ENCODE measurements at places on chromosomes 11 and 22. TPM values are rescaled to one million over a fixed set of nuclear protein-coding genes. Genes with fewer than 3 reads are reported as not detected.

GRCh38 chr11:107041088-107041444 is 22.8 kb upstream of the GUCY1A2 start:
- DNase-seq: no peak

DNA sequence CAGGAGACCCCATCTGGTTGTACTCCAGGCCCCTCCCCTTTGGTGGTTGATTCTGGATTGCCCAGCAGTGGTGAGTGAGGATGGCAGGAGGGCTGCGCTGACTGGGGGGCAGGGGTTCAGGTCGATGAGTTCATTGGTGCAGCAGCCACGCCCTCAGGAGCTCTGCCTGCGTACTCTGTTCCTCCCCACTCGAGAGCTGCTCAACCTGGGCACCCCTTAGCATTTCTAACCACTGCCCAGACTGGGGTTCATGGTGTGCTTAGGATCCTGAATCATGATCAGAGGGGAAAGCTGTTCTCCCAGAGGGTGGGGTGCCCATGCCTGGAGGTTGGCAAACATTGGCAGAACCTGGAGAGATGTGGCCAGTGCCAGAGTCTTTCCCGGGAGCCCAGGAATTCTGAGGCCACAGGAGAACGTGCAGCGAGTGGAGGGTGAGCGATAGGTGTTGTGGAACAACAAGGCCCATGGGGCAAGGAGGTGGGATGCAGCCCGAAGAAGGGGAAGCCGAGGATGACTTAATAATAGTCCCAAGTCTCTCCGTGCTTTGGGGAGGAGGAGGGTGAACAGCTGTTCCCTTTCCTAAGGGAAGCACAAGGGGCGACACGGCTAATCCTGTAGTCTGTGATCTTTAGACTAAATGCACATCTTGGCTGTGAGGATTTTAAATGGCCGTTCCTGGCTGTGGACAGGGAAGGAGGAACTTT is 75.5 kb downstream of the SCN3B start:
- no peak for DNase-seq

Gene OR5AN1
- not detected for total RNA-seq

- DNase-seq: no peak
Observed at GRCh38 chr11:71532036-71532610, 5.1 kb downstream of the KRTAP5-7 start.

Gene ELF5
- total RNA-seq: not detected

- peak; percentile 46 for DNase-seq
Observed at GRCh38 chr11:73493956-73494598, 103.8 kb downstream of the FAM168A start.

Gene MLC1
- total RNA-seq: not detected

- no peak for DNase-seq
Observed at GRCh38 chr11:128625326-128625725, 38.0 kb upstream of the ETS1 start.

Gene DDT
- 106 TPM for total RNA-seq

GRCh38 chr11:76523786-76524436 is 79.1 kb downstream of the EMSY start:
- no peak for DNase-seq

DNA sequence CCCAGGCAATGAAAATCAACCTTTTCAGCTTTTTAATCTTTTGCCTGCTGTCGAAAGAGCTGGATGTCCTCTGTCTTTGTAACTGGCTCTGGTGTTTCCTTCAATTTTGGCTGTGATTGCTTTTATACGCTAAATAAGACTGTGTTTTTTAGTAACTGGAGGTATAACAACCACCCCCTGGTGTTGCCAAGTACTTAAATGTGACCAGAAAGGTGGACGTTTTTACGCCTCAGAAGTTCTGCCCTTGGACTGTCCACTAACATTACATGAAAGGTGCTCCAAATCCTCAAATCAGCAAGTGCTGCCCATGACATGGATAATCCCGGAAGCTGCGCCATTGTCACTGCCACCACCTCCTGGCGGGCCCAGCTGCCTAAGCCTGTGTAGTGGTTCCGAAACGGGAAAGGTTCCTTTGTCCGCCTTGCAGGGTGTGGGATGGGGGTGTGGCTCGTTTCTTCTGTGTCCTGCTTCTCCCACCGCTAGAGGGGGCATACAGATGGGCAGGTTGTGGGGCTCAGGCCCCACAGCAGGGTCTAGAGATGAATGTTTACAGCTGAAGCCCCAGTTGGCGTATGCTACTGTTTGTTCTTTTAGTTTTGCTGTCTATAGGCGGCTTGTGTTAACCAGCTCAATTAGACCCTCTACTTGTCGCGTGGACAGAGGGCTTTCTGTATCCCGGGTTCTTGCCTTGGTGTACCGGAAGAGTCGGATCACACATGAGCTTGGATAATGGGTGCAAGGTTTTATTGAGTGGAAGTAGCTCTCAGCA is 82.2 kb upstream of the SEPTIN5 start:
- DNase-seq: no peak

DNA sequence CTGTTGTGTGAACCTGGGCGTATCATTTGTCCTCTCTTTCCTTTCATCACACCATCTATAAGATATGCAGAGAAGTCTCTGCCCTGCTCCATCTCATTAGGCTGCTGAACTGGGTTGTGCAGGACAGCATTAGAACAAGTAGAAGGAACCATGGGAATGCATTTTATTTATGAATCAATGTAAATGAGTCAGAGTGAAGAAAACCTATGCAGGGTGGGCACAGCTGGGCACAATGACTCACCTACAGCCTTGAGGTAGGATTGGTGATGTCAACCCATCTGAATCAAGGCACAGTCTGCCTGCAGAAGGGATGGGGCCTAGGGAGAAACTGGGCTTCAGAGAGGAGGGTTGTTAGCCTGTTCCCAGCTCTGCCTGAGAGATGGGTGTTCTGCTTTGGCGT is 123.4 kb downstream of the CSNK2A3 start:
- no peak for DNase-seq

Gene OTOG
- total RNA-seq: 2.4 TPM
